NCI-H2029 (cell line): ENCODE measurements at places on chromosomes 2 and 18.
A peak's percentile ranks its signal among the peaks of the same experiment; 100 is the strongest.

DNA sequence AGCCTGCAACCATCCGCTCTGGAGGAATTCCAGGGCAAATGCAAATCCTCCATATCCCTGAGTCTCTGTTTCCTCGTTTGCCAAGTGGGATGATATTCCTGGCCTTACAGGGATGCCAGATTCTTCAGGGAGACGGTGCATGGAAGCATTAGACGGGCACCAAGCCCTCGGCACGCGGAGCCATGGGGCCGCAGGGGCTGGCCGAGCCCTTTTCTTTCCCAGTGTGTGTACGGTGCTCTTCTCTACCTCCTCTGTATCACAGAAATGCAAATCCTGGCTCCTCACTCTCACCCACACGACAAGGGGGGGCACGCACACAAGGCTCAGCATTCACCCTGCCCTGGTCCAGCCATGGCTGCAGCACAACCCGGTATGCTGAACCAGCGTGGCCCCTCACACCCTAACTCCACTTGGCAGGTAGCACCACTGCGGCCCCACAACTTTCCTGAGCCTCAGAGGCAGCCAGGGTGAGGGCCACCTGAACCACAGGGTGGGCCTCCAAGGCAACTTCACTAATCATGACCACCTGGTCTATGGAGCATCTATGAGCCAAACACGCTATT is 64.1 kb upstream of the SALL3 start:
- no peak for DNase-seq

- peak; percentile 1 for DNase-seq
These were observed 448.7 kb upstream of the TCF4 start for GRCh38 chr18:56036741-56037140.

- DNase-seq, result no peak
These were observed 416.8 kb downstream of the RNF144A start for GRCh38 chr2:7333960-7334493.

DNA sequence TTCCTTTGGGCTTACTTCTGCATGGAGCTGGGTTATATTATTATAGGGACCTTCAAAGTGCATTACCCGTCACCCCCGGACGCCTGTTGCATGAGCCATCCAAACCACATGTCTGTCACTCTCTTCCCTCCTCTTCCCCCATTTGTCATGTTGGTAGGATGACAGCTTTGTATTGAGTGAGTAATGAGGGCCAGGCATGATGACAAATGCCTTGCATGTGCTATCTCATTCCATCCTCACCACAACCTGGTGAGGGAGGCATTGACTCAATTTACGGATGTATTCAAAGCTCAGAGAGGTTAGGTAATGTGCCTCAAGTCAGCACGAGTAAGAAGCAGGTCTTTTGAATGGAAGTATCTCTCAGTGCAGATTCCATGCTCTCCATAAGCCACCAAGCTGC is 510.5 kb upstream of the TNP1 start:
- DNase-seq, result no peak

DNA sequence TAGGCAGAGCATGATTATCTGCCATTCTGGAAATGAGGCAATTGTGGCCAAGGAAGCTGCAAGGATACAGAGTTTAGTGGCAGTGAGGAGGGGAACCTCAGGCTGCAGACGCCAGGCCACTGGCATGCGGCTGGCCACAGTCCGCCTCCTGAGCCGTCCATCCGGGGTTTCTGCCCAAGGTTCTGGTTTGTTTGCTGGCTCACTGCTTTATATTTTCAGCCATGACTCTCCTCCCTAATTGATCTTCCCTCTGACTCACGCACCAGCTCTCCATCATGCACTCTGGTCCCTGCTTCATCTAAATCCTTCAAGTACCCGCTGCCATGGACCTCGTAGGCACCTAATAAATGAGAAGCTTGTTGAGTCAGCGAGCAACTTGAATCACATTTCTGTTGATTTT is 107.8 kb upstream of the REV1 start:
- no peak for DNase-seq

- DNase-seq, result no peak
These were observed 256.6 kb downstream of the LOXHD1 start for GRCh38 chr18:46400449-46400848.

GRCh38 chr2:71226965-71227560 is at the start of gene PAIP2B:
TSS of gene PAIP2B (minus strand) at chr2:71227103. CDS start at chr2:71202589, 24,514 bp downstream.
- peak; percentile 99 for DNase-seq

- no peak for DNase-seq
These were observed 58.9 kb downstream of the CIB4 start for GRCh38 chr2:26581991-26582842.

DNA sequence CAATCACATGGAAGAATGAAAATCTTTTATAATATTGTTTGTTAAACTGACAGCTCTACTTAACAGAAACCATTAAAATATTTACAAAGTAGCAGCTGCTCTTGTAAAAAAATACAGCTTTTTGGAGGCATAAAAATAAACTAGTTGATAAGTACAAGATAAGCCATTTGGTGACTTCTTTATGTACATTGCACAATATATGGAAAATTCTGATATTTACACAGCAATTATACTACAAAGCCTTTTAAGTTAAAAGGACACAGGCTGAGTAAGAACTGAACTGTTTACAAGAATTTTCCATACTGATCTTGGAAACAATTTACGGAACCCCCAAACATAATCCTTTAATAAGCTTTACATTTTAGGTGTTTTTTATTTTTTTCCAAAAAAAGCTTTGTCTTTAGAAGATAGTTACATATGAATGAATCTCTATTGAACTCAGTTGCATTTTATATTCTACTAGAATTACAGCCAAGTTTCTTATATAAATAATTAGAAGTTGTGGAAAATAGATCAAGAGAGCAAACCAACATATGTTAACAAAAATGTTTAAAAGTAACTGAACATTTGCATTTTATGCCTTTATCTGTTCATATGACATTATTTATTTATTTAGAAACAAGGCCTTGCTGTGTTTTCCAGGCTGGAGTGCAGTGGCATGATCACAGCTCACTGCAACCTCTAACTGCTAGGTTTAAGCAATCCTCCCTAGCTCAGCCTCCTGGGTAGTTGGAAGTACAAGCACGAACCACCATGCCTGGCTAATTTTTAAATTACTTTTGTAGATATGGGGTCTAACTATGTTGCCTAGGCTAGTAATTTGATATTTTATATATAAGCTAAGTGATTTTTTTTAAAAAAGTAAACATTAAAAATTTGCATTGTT is 142.5 kb downstream of the OTX1 start:
- no peak for DNase-seq

DNA sequence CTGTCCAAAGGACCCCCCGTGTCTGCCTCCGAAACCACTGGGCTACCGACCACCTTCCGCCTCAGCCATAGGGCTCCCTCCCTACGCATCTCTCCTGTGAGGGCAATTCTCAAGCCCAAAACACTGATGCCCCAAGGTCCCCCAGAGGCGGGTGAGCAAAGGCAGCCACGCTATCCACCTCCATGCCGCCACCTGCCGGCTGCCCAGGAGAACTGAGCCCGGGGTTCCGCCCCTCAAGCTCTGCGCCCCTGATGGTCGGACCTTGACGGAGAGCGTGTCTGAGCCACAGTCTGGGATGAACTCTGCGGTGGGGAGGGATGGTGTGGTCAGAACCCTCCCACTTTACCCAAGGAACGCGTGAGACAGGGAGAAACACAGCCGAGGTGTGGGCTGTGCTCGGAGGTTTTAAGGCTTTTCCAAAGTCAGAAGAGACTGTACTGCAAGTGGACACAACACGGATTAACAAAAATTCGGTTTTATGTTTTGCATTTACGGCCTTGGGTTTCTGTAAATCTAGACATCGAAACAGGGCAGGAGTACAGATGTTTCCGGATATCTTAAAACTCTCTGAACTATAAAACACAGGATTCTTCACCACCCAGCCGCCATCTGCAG is 114.1 kb downstream of the ZNF516 start:
- no peak for DNase-seq

DNA sequence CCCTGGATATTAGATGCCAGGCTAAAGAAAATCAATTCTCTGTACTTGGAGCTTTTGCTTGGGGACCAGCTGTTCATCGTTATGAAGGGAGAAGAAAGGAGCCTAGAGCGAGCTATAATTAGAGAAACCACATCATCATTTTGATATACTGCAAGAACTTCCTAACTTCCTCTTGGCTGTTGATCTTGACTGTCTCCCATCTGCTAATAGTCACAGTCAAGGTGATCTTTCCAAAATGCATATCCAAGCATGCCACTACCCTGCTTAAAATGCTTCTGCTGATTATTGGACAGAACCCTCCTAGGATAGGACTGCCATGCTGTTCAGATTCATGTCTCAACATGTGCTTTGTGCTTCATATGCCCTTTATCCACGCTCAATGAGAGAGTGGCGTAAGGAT is 54.8 kb downstream of the RAPGEF4 start:
- DNase-seq, result no peak

DNA sequence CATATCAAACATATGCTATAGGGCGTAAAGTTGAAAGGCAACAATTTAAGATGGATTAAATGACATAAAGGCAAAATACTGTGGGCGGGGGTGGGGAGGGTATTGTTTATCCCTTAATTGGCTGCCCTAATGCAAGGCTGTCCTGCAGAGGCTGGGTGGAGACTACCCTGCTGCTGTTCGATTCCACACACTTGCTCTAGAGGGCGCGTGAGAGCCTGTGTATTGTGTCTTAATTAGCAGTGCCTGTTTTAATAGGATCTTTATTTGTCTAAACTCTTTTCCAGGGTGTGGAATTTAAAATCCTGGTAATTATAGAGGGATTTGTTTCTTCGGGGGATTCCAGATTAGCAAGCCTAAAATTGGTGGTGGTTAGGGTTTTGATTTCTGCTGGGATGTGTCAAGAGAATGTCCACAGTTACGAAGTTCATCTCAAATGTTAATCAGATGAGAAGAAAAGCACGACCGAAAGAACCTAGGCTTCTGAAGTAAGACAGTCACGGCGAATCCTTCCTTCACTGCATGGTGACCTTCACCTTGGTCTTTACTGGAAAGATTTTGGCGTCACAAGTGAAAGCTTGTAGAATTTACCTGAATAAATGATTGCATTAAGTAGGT is 103.5 kb upstream of the MAP3K20 start:
- DNase-seq, result no peak

GRCh38 chr2:62437785-62438184 is 68.2 kb downstream of the TMEM17 start:
- no peak for DNase-seq

DNA sequence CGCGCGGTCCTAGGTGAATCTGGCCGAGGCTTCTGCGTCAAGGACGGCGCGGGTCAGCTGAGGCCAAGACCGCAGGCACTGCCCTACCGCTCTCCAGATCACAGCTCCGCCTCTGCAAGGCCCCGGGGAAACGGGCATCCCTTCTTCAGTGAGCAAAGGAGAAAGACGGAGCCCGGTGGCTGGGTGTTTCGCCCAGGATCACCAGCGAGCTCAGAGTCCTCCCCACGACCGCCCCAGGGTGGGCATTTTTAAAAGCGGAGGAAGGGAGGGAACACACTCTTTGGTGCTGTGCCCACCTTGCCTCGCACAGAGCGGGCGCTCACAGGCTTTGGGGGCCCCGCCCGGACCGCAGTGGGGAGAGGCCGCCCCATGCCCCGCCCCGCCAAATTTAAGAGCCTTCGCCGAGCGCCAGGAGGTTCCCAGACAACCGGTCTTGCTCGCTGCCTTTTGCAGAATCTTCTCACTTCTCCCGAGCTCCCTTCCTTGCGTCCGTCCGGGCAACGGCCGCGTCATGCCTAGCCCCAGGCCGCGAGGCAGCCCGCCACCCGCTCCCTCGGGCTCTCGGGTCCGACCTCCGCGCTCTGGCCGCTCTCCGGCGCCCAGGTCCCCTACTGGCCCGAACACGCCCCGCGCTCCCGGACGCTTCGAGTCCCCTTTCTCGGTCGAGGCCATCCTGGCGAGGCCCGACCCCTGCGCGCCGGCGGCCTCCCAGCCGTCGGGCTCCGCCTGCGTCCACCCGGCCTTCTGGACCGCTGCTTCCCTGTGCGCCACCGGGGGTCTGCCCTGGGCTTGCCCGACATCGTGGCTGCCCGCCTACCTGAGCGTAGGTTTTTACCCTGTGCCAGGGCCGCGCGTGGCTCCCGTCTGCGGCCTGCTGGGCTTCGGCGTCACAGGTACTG is at the start of gene NOTO:
Gene NOTO (plus strand): TSS at position 419 of the 899 bp plus-strand sequence. CDS start 93 bp downstream, at position 512.
- DNase-seq, result no peak

GRCh38 chr2:20668871-20669475 is 2.0 kb downstream of the GDF7 start:
- no peak for DNase-seq

DNA sequence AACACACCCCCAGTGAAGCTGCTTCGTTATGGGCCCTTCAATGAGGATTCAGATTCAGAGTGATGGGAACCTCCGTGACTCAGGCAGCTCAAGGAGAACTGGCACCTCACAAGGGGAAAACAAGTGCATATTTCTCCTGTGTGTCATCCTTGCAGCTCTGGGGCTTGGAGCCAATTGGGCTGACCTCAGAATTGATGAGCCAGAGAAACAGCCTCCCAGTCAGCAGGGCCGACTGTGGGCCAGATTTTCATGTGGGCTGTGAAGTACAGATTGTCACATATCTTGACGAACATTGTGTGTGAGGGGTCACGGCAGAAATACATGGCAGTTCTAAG is 189.6 kb upstream of the SP5 start:
- DNase-seq, result no peak

DNA sequence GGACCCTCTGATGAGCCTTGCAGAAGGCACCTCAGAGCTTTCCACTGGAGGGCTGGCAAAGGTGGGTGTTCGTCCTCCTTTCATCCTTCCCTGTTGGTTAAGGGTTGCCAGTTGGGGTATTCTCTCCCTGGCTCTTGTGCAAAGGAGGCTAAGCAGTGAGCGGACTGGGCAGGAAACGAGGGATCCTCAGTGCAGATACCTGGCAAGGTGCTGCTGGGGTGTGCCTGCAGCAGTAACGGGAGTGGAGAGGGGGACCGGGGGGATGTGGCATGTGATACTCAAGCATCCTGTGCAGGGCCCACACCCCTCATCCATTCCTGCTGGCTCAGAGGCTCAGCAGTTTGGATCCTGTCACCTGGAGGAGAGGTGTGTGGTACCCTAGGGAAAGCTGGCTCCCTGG is 4.2 kb upstream of the ADCY3 start:
- DNase-seq, result no peak

DNA sequence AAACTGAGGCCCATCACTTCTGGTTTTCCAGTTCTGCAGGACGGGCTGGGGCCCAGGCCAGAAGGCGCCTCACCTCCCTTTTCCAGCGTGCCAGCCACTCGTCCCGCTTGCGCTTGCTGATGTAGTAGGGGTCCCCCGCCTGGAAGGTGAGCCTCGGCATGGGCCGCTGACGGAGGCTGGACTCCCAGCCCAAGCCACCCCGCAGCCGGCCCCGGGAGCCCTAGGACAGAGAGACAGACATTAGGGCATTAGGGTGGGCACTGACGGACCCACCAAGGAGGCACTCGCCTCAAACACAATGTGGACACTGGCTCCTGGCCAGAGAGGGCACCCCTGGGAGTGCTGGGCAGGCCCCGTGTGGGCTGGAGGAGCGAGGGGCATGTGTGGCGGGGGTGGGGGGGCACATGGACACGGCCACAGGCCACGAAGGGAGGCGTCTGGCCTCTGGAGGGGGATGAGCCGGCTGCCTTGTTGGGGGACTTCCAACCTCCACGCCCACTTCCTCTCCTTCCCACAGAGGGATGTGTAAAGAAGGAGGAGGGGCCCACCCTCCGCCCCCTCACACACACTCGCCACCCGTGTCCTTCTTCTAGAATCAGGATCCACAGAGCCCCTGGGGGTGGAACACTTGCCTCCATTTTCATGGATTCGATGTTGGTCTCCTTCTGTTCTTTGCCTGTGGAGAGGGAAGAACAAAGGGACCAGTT is 66.7 kb downstream of the DNMT3A start:
- no peak for DNase-seq
